Large intestine (tissue), 12 donors: ENCODE measurements at places on chromosomes 12 and 14. TPM values are rescaled to one million over a fixed set of nuclear protein-coding genes. Genes with fewer than 3 reads are reported as not detected.

Gene TAS2R10
- polyA plus RNA-seq = 1.2 TPM

Gene RERGL
- polyA plus RNA-seq = 0.25 TPM

Gene SLC8A3
- 0.42 TPM for polyA plus RNA-seq

Gene PARPBP
- 9.3 TPM for polyA plus RNA-seq

Gene CEBPE
- 0.07 TPM for polyA plus RNA-seq

Gene SIX6
- polyA plus RNA-seq = not detected

Gene IFNG-AS1
- polyA plus RNA-seq = 0.13 TPM

Gene GCH1
- polyA plus RNA-seq = 27.5 TPM

Gene CD4
- polyA plus RNA-seq = 17.4 TPM

Gene PLEKHD1
- 0.03 TPM for polyA plus RNA-seq

Gene GPHB5
- polyA plus RNA-seq = not detected

Gene HOXC6
- polyA plus RNA-seq = 13.6 TPM

Gene SLC25A47
- polyA plus RNA-seq = 0.37 TPM

Gene GZMH
- polyA plus RNA-seq = 0.70 TPM

Gene CEP170B
- polyA plus RNA-seq = 30.3 TPM

Gene MYF5
- polyA plus RNA-seq = 0.07 TPM

Gene CPNE6
- polyA plus RNA-seq = 0.31 TPM

Gene SLC22A17
- polyA plus RNA-seq = 46.9 TPM
